ENCODE measurements at places on chromosomes 2 and 18.

GRCh38 chr2:69260666-69261065 lies 126.4 kb downstream of the GFPT1 start:
- no peak overlapping the region for H3K27ac ChIP-seq
- no peak overlapping the region for H3K4me3 ChIP-seq
- no peaks in the 10 kb centered on the region for H3K36me3 ChIP-seq

DNA sequence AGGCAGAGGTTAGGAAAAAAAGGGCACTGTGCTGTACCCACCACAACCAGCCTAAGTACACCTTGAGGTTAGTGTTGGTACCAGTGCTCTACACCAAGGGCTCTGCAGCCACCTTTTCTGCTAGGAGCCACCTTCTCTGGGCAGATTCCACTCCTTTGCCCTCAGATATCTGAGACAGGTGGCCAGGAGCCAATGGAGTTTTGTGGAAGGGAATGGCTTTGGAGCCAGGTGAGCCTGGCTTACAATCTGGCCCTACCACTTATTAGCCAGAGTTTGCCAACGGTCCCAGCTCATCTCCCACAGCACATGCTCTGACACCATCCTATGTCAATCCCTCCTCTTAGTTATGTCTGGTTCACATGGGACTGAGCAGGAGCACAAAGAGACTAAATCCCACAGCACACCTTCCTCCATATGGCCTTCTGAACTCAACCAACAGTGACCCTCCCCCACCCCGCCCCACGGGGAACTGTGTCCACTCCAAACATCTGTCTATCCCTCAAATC lies 77.5 kb downstream of the CLHC1 start:
- no peak overlapping the region for H3K4me3 ChIP-seq
- H3K27me3 ChIP-seq = no peaks in the 10 kb centered on the region

GRCh38 chr2:77310416-77310815 lies 211.8 kb downstream of the LRRTM4 start:
- no peak overlapping the region for H3K4me3 ChIP-seq
- DNase-seq = no peak
- no peaks in the 10 kb centered on the region for H3K36me3 ChIP-seq
- H3K27ac ChIP-seq = no peak overlapping the region

GRCh38 chr2:152565884-152566727 lies 151.2 kb downstream of the PRPF40A start:
- no peak overlapping the region for H3K27ac ChIP-seq
- H3K4me1 ChIP-seq = no peaks in the 10 kb centered on the region
- DNase-seq = no peak
- no peak overlapping the region for H3K4me3 ChIP-seq

DNA sequence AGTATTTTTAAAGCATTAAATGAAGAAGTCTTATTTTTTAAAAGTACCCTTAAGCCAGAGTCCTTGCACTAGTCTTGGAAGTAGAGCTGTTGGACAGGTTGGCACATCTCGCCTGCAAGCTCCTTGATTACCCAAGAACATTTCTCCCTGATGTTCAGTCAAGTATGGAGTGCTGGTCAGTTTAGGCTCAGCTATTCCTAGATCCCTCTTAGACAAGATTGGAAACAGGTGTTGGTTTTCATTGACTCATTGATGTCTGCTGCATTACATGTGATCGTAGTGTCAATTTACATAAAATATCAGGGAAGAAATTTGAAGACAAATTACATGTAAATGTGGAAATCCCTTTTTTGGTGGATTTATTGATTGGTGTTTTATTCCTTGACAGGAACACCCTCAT lies 170.4 kb downstream of the ZNF407 start:
- no peaks in the 10 kb centered on the region for H3K4me1 ChIP-seq
- no peak overlapping the region for H3K4me3 ChIP-seq
- H3K27me3 ChIP-seq = no peaks in the 10 kb centered on the region
- DNase-seq = no peak

DNA sequence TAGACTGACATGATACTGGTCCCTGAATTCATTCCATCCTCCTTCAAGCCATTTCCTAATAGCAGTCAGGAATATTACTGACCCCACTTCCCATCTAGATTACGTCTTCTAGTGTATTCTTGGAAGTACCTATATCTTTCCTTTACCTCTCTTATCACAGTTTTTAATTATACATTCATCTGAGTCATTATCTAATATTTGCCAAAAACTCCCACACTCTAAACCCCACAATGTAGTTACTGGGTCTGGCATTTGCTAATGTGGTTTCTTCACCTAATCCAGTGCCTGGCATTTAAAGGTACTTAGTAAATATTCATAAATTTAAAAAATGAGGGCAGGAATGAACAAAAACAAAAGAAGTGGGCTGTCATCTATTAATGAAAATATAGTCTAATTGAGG lies 441.8 kb upstream of the SETBP1 start:
- DNase-seq = no peak
- H3K36me3 ChIP-seq = no peaks in the 10 kb centered on the region
- H3K27ac ChIP-seq = no peak overlapping the region

DNA sequence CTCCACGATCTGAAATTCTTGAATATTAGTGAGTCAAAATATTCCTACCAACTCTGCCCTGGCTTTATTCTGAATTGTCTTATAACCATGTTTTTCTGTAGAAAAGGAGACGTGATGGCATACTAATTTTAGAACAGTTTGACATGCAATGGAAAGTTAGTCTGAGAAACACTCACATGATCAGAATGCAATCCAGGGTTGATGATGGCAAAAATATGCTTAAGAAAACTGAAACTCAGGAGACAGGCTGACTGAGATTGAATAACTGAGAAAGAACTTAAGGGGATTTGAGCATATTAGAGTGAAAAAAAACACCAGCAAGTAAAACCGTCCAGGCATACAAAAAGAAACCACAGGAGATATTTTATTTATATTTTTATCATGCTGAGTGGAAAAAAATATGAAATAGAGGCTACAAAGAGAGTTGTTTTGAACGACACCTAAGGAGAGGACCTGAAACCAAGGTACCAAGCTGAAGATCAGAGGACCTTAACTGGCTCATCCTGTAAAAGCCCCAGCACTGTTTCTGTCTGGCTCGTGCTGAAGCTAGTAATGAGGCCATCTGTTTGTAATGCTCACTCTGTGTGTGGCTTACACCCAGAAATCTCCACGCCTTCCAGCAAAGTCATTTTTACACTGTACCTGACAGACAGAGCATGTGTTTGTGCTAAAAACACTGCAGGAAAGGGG lies 437.2 kb upstream of the PKDCC start:
- H3K36me3 ChIP-seq = no peaks in the 10 kb centered on the region
- H3K4me1 ChIP-seq = no peaks in the 10 kb centered on the region
- no peak for DNase-seq
- H3K27me3 ChIP-seq = no peaks in the 10 kb centered on the region

- no peak for DNase-seq
- no peaks in the 10 kb centered on the region for H3K4me1 ChIP-seq
- H3K4me3 ChIP-seq = no peak overlapping the region
Measured at GRCh38 chr18:25329783-25330182, 22.2 kb downstream of the ZNF521 start.

DNA sequence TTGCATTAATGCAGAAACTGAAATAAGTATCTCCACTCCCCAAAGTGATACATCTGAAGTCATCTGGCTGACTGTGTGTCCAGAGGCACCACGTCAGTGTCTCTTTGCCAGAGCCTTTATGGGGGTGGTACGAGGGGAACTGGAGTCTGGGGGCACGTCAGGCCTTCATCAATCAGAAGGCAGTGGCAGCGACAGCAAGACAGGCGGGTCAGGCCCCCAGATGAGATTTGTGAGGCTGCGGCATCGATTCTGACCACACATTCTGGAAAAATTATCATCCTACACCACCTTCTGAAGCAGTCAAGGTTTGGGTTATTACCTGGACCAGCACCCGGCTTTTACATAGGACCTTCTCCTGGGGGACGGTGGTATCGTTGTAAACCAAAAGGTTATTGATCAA lies 223.6 kb downstream of the GBX2 start:
- DNase-seq = no peak
- no peak overlapping the region for H3K4me3 ChIP-seq
- H3K27me3 ChIP-seq = peaks cover 3% of the 10 kb centered on the region
- no peaks in the 10 kb centered on the region for H3K4me1 ChIP-seq
- no peak overlapping the region for H3K27ac ChIP-seq

- no peaks in the 10 kb centered on the region for H3K27me3 ChIP-seq
- H3K4me1 ChIP-seq = no peaks in the 10 kb centered on the region
- no peaks in the 10 kb centered on the region for H3K36me3 ChIP-seq
- H3K4me3 ChIP-seq = no peak overlapping the region
Measured at GRCh38 chr2:18930971-18931370, 341.6 kb upstream of the NT5C1B start.

DNA sequence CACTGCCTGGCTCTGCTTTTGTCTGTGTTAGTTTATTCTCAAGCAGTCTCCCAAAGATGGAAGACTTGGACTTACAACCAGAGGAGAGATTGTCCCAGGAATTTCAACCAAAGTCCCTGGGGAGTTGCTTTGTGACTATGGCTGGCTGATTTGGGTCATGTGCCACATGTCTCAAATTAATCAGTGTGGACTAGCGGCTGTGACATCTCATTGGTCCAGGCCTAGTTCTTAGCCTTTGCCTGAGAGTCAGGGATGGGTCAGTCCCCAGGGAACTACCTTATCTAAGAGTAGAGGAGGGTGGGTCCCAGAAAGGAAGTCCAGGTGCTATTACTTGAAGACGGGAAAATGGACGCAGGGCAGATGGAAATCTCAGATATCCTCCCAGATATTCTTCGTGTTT lies 217.1 kb downstream of the ACKR3 start:
- no peak overlapping the region for H3K4me3 ChIP-seq
- no peaks in the 10 kb centered on the region for H3K36me3 ChIP-seq
- peaks cover 13% of the 10 kb centered on the region for H3K27me3 ChIP-seq
- H3K4me1 ChIP-seq = no peaks in the 10 kb centered on the region
- H3K27ac ChIP-seq = no peak overlapping the region

DNA sequence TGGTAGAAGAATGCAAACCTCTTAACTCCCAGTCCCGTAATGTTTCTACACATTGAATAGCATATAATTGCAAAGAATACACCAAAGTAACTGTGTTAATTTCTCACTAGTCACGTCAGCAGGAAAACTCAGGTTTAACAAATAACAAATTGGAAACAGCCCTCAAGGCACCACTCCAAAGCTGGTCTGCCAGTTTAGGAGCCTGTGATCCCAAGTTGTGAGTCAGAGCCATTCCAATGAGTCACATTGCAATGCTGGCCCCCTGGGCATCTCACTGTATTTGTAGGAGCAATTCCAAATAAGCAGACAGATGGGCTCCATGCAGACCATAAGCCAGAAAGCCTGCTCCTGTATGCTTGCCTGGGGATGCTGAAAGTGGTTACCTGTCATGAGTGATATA lies 143.2 kb upstream of the SETBP1 start:
- H3K4me3 ChIP-seq = no peak overlapping the region
- H3K27ac ChIP-seq = no peak overlapping the region
- H3K27me3 ChIP-seq = peaks cover 3% of the 10 kb centered on the region
- H3K4me1 ChIP-seq = no peaks in the 10 kb centered on the region
- no peaks in the 10 kb centered on the region for H3K36me3 ChIP-seq

- peaks cover 9% of the 10 kb centered on the region for H3K27me3 ChIP-seq
- no peak overlapping the region for H3K4me3 ChIP-seq
- H3K36me3 ChIP-seq = no peaks in the 10 kb centered on the region
- no peak overlapping the region for H3K27ac ChIP-seq
Measured at GRCh38 chr2:173037245-173038120, 38.2 kb upstream of the MAP3K20 start.

DNA sequence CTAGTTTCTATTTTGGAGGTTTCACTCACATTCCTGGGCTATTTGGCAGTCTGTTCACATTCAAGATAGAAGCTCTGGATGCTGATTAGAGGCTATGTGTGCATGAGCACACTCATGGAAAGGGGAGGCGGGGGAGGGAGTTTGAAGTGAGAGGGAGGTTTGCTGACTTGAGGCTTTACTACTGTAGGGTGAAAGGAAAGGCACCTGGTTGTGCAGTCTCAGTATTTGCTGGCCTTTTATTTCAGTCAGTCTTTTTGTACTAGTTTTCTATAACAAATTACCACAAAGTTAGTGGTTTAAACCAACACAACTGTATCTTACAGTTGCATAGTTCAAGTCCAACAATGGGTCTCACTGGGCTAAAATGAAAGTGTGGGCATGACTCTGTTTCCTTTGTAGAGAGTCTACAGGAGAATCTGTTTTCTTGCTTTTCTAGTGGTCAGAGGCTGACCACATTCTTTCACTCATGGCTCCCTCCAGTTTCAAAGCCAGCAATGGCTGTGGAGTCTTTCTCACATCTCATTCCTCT lies 47.7 kb upstream of the NR4A2 start:
- H3K4me1 ChIP-seq = peaks cover 17% of the 10 kb centered on the region
- no peak for DNase-seq
- no peak overlapping the region for H3K4me3 ChIP-seq
- H3K36me3 ChIP-seq = no peaks in the 10 kb centered on the region

DNA sequence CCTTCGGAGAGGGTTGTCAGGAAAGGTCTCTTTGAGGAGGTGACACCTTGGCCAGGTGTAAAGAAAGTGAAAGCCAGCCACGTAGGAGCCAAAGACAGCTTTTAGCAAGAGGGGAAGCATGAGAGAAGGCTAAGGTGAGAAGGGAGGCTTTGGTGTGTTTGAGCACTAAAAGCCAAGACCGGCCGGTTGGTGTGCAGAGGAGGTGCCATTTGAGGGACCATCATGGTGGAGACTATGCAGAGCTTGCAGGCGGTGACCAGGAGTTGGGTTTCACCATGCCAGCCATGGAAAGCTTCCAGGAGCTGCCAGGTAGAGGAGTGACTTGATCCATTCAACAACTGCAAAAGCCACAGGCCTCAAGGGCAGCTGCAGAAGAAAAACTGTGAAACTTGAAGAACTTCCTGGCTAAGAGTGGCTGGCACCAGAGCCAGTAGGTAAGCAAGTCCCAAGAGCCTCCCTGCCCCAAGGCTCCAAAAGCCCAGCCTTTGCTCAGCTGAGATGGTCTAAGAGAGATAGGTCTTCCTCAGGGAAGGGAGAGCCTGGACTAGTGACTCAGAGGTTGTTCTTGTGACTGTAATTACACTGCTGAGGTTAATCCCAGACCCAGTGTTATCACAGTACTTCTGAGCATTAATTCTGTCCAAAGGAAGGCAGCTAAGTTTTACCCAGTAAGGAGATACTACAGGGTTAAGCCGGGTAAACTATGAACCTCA lies 319.0 kb downstream of the BCL11A start:
- no peaks in the 10 kb centered on the region for H3K4me1 ChIP-seq
- H3K4me3 ChIP-seq = no peak overlapping the region
- H3K36me3 ChIP-seq = no peaks in the 10 kb centered on the region
- H3K27ac ChIP-seq = no peak overlapping the region

GRCh38 chr2:31401580-31401979 lies 13.0 kb downstream of the XDH start:
- no peak for DNase-seq
- H3K36me3 ChIP-seq = no peaks in the 10 kb centered on the region
- H3K27me3 ChIP-seq = peaks cover 2% of the 10 kb centered on the region
- no peaks in the 10 kb centered on the region for H3K4me1 ChIP-seq

GRCh38 chr2:241070361-241070760 lies 31.7 kb downstream of the MTERF4 start:
- H3K4me1 ChIP-seq = no peaks in the 10 kb centered on the region
- no peak for DNase-seq
- H3K36me3 ChIP-seq = no peaks in the 10 kb centered on the region

GRCh38 chr2:99571533-99571932 lies 81.7 kb upstream of the REV1 start:
- no peaks in the 10 kb centered on the region for H3K36me3 ChIP-seq
- no peak for DNase-seq
- H3K27ac ChIP-seq = no peak overlapping the region
- no peak overlapping the region for H3K4me3 ChIP-seq
- no peaks in the 10 kb centered on the region for H3K27me3 ChIP-seq
